ENCODE measurements at places on chromosomes 6 and 20.

- DNase-seq: no peak
These were observed 15.0 kb downstream of the FKBP5 start for GRCh38 chr6:35673755-35674154.

DNA sequence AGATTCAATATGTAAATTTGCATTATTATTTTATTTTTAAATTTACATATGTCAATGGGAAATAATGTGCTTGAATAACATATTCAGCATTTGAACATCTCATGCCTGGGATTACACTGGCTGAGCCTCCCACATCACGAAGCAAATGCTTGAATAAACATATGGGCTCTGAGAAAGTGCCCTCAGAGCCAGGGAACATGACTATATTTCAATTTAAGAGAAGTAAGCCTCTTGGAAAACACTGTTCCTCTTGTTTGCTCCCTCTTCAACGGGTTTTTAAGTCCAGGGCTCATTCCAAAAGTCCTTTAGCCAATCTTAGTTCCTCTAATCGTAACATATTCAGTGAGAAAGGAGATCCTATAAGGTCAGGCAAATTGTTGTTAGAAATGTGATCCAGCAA, 122.0 kb downstream of the GMPR start:
- DNase-seq: no peak

- DNase-seq: no peak
These were observed 158.3 kb upstream of the OGFRL1 start for GRCh38 chr6:71130277-71130676.

GRCh38 chr20:38997622-38998021, 35.5 kb downstream of the DHX35 start:
- no peak for DNase-seq

- no peak for DNase-seq
These were observed 76.4 kb downstream of the CDC5L start for GRCh38 chr6:44463728-44464450.

DNA sequence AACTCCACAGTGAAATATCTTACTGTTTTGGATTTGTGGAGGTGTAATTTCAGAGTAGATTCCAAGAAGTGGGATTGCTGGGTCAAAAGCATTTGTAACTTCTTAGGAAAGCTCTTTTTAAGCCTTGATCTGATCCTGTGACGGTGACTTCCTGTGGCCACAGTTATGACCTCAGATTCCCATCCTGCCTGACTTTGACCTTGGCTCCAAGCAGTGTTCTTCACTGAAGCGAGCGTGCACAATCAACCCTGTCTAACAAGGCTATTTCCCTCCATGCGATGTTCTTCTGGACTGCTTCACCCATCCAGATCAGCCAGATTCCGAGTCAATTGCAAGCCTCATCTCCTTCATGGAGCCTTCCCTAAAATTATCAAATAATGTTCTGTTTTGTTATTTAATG, 102.5 kb upstream of the RNF24 start:
- DNase-seq: no peak

DNA sequence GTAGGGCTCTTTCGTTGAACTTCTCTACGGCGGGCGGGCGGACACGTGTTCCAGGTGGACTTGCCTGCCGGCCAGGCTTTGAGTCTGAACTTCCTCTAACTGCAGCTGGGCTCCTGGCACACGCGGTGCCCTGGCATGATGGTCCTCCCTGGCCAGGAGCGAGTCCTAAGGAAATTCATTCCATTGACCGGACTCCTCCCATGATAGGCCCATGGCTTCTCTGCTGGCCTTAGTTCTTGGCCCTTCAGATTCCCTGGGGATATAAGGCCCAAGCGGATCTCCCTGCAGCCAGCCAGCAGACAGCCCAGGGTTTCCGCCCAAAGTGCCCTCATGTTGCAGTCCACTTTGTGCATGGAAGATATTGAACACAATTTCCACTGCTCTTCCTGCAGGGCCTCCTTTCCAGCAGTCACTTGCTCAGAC, 39.4 kb downstream of the TBC1D7 start:
- DNase-seq: no peak

- no peak for DNase-seq
These were observed 142.4 kb upstream of the INSM1 start for GRCh38 chr20:20225325-20226043.

GRCh38 chr6:14451594-14452374, 334.2 kb downstream of the CD83 start:
- no peak for DNase-seq

DNA sequence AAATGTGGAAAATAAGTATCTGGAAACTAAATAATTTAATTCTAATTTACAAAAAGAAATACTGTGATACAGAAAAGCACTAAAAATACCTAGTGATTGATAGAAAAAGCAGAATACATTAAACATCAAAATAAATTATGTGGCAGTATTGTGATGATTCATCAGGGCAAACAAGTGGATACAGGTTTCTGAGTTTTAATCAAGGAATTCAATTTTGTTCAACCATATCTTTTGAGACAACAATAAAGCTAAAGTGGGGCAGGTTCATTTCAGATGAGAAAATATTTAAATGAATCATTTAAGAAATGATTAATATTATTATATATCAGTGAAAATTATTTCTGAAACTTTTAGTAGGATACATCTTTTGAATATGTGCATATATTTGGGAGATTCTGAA, 49.8 kb downstream of the GRIK2 start:
- DNase-seq: no peak

DNA sequence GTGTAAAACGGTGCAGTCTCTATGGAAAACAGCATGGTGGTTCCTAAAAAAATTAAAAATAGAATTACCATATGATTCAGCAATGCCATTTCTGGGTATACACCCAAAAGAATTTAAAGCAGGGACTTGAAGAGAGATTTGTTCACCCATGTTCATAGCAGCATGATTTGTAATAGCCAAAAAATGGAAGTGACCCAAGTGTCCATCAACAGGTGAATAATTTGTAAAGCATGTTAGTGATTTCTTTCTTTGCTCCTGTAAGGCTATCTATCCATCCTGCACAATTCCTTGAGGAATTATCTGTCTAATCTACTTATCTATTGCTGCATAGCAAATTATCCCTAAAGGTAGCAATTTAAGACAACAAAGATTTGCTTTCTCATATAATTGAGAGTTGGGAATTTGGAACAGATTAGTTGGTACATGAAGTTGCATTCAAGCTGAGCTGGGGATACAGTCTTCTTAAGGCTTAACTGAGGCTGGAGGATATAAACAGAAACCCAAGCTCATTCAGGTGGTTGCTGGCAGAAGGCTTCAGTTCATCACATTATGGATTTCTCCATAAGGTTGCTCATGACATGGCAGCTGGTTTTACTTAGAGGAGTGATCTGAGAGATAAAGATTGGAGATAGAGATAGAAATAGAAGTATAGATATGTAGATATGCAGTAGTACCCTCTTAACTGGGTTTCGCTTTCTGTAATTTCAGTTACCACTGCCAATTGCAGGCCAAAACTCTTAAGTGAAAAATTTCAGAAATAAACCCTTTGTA, 62.0 kb downstream of the IL22RA2 start:
- DNase-seq: no peak

GRCh38 chr6:118397671-118398465, 150.2 kb upstream of the PLN start:
- DNase-seq: no peak

GRCh38 chr20:32480371-32481241, 104.5 kb downstream of the NOL4L start:
- DNase-seq: no peak

DNA sequence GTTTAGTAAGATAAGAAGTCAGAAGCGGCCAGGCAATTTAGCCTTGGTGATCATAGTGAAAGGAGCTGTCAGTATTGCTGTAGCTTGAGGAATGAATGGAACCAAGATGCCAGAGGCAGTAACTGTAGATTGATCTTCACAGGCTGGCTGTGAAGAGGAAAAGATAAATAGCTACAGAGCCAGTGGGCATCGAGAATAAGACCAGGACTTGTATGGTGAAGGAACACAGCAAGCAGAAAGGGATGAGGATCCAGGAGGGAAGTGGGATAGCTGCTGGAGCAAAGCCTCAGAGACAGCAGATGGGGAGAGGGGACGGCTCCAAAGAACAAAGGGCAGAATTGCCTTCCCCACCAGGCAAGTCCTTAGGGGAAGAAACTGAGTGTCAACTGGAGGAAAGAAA, 294.4 kb upstream of the PLN start:
- DNase-seq: no peak

GRCh38 chr20:22060610-22061009, 355.1 kb downstream of the PAX1 start:
- DNase-seq: no peak

- no peak for DNase-seq
These were observed 2.7 kb downstream of the AKAP12 start for GRCh38 chr6:151242420-151242861.

GRCh38 chr6:53591873-53592272, 47.0 kb upstream of the GCLC start:
- no peak for DNase-seq

DNA sequence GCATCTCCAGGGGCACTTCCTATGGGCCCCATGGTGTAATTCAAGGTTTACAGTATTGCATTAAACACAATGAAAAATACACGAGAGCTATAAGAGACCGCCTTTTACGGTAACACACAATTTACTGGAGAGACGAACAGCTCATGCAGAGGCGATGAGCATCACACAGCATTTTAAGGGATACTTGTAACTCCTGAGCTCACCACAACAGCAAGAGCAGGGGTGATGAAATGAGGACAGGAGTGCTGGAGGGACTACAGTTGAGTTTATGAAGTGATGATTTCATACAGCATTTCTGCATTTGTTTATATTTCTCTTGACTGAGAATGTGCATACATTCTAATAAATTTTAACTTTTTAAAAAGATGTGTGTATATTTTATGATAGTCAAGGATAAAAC, 113.9 kb downstream of the WDR27 start:
- DNase-seq: no peak
